ENCODE measurements at places on chromosomes 16 and 17.

- no peak for DNase-seq
Observed at GRCh38 chr16:89576153-89577054, 846 bp downstream of the CPNE7 start.

- no peak for DNase-seq
Observed at GRCh38 chr17:61088556-61088955, 311.1 kb upstream of the TBX2 start.

- no peak for DNase-seq
Observed at GRCh38 chr16:81987706-81988105, 23.6 kb downstream of the SDR42E1 start.

DNA sequence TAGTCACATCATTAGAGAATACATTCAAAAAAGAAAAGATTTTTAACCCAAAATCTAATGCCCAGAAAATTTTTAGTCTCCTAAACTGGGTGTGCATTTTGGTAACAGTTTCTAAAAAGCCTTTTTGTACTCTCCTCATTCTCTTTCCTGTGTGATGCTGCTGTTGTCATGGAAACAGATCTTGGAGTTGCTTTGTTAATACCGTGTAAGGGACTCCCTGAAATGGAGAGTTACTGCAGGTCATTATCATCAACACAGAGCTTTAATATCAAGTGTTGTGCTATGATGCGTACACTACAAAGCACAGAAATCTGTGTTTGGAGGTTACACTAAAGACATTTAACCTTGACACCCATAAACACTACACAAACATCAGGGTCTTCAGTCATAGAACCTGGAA, 216.3 kb downstream of the PRKCA start:
- DNase-seq: no peak

DNA sequence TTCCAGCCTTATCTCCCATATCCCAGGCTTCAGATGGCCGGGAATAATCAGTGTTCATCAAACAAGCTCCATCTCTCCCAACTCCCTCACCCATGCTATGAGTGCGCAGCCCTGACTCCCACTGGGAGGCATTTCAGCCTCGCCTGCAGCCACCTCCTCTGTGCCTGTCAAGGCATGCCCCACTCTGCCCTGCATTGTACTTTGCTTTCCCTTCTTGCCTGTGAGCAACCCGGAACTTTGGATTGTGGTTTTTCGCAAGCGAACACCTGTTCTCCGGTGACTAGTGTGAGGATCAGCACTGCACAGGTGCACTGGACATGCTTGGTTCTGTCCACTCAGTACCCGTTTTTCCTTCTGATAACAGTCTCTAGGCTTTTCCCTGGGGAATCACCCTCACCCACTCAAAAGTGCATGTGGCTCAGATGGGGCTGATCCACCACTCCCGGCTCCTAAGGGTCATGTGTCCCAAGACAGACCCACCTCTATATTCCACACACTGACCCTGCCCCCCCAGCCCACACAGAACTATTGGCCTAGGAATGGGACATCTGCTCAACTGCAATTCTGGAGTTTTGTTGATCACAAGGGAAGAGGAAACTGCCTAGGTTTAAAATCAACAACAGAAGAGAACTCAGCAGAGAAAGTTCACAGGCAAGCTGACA, 9.1 kb downstream of the CHST6 start:
- DNase-seq: no peak

All from vagina (tissue), 2 donors.